Testis (tissue), 5 donors: ENCODE measurements at places on chromosomes 5 and 9. TPM values are rescaled to one million over a fixed set of nuclear protein-coding genes. Genes with fewer than 3 reads are reported as not detected.

GRCh38 chr5:29017501-29017900 is 1979.1 kb upstream of the CDH9 start:
- no peak overlapping the region for H3K4me3 ChIP-seq
- no peaks in the 10 kb centered on the region for H3K4me1 ChIP-seq
- DNase-seq = no peak
- H3K27ac ChIP-seq = no peak overlapping the region
- no peaks in the 10 kb centered on the region for H3K27me3 ChIP-seq
- H3K36me3 ChIP-seq = no peaks in the 10 kb centered on the region

GRCh38 chr5:2039180-2039531 is 156.4 kb upstream of the IRX4 start:
- DNase-seq = no peak
- H3K27ac ChIP-seq = no peak overlapping the region
- H3K4me3 ChIP-seq = no peak overlapping the region
- H3K36me3 ChIP-seq = no peaks in the 10 kb centered on the region
- no peaks in the 10 kb centered on the region for H3K4me1 ChIP-seq
- H3K27me3 ChIP-seq = no peaks in the 10 kb centered on the region

Gene TTC23L
- 28.2 TPM for total RNA-seq

DNA sequence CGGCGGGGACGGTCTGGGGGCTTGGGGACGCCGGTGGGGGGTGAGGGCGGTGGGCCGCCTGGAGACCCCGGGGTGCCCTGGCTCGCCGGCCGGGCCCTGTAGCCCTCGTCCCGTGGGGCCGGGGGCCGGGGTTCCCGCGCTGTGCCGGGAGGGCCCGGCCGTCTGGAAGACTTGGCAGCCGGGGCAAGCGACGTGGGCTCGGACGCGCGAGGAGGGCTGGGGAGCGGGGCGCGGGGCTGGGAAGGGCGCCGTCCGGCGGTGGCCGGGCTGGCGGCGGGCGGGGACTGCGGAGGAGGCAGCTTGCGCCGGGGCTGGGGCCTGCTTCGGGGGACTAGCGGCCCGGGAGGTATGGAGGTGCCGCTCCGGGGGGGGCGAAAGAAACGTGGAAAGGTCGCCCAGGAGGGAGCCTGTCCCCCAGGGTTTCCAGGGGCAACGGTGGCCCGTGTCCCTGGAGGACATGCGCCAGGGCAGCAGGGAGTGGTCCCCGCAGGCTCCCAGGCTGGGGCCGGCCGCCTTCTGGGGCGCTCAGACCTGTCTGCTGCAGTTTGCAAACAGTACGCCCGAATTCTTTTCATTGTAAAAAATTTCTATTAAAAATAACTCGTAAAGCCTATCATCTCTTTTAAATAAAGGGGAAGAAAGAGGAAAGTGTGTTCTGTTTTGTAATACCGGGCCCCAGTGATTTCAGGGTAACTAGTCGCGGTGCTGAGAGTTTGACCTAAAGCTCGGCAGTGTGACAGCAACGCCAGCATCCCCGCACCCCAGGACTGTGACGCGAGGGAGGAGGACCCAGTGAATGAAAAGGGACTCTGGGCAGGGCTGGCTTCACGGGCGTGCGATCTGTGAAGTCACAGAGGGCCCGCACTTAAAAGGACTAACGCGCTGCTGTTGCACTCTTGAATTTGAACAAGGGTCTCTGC is 752 bp upstream of the ANKH start:
- H3K4me3 ChIP-seq = peak overlapping the region; percentile 75
- peak overlapping the region; percentile 95 for H3K27ac ChIP-seq
- no peaks in the 10 kb centered on the region for H3K27me3 ChIP-seq
- H3K4me1 ChIP-seq = peaks cover 9% of the 10 kb centered on the region
- peak; percentile 74 for DNase-seq

DNA sequence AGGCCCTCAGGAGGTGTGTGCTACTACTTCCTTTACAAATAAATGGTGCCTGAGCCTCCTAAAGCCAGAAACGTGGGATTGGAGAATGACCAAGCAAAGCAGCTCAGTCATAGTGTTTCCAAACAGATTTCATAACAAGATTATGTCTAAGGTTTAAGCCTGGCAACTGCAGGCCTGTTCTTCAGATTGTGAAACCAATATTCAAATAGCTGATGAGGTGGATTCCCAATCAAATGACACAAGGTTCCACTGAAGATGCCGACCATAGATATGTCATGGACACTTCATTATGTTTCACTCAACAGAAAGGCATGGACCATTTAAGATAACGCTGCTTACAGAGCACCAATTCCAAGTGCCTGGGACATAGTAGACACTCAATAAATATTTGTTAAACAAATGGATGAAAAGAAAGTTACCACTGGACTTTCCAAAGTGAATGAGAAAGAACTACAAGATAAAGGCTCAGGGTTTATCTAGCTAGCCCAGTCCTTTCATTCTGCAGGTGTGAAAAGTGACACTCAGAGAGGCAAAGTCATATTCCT is 189.5 kb downstream of the ACTL7B start:
- H3K4me1 ChIP-seq = no peaks in the 10 kb centered on the region
- no peak for DNase-seq
- H3K27ac ChIP-seq = no peak overlapping the region
- H3K4me3 ChIP-seq = no peak overlapping the region
- H3K36me3 ChIP-seq = no peaks in the 10 kb centered on the region

GRCh38 chr5:76755779-76756637 is 40.1 kb downstream of the F2R start:
- peak; percentile 91 for DNase-seq
- H3K36me3 ChIP-seq = no peaks in the 10 kb centered on the region
- H3K27me3 ChIP-seq = no peaks in the 10 kb centered on the region
- H3K4me3 ChIP-seq = peak overlapping the region; percentile 2
